ENCODE measurements at places on chromosomes 4 and X.

DNA sequence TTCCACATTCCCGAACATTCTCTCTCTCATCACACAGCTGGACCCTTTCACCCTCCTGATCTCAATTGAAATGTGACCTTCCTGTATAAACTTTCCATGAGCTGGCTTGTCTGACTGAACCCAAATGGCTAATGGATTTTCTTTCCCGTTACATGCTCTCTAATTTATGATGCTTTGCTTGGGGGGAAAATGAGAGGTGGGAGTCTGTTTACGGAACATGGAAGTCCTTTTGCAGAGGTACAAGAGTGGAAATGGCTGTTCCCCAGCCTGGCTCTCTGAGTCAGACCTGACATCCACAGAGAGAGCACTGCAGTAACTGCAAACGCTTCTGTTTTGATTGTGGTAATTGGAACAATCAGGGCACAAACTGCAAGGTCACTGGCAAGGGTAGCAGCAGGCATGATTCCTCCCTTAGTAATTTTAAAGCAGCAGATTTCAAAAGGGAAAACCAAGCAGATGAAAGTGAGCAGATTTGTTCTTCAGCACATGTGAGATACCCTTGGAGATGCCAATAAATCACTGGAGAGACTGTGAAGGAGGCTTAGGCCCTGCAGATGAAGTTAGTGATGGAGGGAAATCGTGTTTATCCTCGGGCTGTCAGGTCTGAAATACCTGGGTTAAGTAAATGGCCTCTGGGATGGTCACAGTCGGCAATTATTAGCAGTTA is 83.9 kb downstream of the SNCA start:
- no peak for DNase-seq

DNA sequence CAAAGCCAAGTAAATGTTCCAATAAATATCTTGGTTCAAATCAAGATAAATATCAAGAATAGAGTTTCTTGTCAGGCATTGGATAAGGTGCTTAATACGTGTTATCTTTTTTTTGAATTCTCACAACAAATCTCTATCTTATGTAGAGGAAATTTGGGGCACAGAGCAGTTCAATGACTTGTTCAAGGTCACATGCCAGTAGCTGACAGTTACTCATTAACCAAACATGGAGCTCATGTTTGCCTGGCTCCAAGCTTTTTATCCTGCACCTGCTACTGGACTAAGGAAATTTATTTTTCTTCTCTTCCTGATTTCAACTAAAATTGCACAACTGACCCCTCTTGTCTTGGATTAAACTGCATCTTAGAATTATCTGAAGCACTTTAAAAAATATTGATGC is 76.3 kb downstream of the ATP10D start:
- DNase-seq, result no peak

DNA sequence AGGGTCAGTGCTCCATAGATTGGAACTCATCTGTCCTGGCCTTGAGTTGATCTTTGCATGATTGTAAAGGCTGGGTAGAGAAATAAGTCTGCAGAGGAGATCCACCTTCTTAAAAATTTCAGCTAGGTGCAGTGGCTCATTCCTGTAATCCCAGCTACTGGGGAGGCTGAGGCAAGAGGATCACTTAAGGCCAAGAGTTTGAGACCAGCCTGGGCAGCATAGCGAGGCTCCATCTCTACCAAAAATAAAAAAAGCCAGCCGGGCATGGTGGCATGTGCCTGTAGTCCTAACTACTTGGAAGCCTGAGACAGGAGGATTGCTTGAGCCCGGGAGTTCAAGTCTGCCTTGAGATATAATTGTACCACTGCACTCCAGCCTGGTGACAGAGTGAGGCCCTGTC is 476 bp upstream of the CXCR3 start:
- DNase-seq, result no peak

- DNase-seq, result no peak
Observed at GRCh38 chr4:170818786-170819185, 729.0 kb upstream of the AADAT start.

Data from activated CD4-positive, alpha-beta T cell treated with anti-CD3 and anti-CD28 coated beads, Interleukin-2, amount 50 U/mL, for 16 hours (primary cell).